ENCODE measurements at places on chromosomes 6 and 20. TPM values are rescaled to one million over a fixed set of nuclear protein-coding genes. Genes with fewer than 3 reads are reported as not detected.

Gene SSTR4
- total RNA-seq: not detected

Gene CYP24A1
- total RNA-seq: not detected

Gene CDSN
- total RNA-seq: 0.10 TPM

Gene MEP1A
- total RNA-seq: not detected

Gene RAET1L
- total RNA-seq: not detected

Gene MUCL3
- not detected for total RNA-seq

Gene TFAP2B
- not detected for total RNA-seq

Gene CST5
- total RNA-seq: not detected

Gene RNF39
- not detected for total RNA-seq

Gene NEU1
- 26.8 TPM for total RNA-seq

Gene CLPSL2
- not detected for total RNA-seq

Measured in left cardiac atrium (tissue), 4 donors.